ENCODE measurements at places on chromosomes 3 and 15. TPM values are rescaled to one million over a fixed set of nuclear protein-coding genes. Genes with fewer than 3 reads are reported as not detected.

CPNE9 gene
- total RNA-seq: not detected

DNA sequence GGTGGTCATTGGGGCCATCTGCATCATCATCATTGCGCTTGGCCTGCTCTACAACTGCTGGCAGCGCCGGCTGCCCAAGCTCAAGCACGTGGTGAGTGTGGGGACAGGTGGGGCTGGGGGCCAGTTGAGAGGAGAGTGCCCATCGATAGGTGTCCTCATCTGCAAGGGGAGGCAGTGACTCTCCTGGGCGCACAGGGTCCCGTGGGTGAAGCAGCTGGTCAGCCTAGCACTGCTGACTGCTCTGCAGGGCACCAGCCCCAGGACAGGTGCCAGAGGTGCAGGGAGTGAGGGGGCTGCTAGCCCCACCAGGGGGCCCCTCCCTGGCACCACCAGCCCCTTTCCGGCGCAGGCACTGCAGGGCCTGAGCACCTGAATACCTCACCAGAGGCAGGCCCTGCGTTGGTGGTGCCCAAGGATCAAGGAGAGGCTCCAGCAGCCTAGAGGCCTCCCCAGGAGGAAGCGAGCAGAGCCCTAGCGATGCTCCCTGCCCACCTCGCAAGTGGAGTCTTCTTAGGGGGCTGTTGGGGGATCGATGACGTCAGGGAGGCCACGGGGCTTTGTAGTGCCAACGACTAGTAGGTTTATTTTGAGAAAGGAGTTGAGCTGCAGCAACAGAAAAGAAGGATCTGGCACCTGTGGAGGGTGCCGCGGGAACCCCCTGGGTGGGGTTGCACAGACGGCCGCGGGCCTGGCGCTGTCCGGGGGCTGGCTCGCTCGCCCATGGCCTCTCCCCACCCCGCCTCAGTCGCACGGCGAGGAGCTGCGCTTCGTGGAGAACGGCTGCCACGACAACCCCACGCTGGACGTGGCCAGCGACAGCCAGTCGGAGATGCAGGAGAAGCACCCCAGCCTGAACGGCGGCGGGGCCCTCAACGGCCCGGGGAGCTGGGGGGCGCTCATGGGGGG, 976 bp upstream of the ABTB1 start:
- DNase-seq: no peak

DNA sequence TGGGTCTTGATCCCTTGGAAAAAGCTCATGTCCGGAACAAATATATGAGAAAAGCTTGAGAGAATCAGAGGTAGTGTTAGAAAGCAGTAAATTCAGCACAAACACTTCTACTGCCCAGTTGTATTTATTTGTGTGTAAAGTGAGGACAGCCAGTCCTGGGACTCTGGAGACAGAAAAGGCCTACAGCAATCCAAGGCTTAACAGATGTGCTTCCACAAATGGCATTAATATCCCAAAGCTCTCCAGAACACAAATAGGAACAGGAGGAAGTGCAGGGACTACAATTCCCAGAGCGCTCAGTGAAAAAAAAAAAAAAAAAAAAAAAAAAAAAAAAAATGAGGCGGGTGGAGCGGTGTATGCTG, 390 bp upstream of the AP2M1 start:
- DNase-seq: no peak

DNA sequence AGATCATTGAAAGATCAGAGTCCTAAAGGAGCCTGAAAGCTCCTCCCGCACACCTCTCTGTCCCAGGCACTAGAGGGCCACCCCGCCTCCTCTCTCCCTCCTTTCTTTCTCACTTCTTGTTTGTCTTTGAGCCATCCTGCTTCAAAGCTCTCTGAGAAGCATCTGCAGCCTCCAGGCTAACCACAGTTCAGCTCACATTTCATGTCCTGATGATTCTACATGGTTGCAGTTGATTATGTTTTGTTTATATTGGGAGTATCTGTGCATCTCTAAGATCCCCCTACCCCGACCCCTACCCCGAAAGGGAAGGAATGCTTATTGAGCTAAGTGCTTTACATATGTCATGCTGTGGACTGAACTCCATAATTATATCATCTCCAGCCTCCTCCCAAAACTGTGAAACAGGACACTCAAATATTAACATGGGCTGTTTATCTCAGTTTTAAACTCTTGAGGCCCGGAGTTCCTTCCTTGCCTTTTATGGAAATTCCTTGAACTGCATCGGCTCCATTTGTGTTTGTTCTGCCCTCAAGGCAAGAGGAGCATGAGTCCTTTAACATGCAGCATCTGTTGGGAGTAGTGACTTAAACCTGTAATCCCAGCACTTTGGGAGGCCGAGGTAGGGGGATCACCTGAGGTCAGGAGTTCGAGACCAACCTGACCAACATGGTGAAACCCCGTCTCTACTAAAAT, 30.9 kb downstream of the MGLL start:
- DNase-seq: peak; percentile 96

DNA sequence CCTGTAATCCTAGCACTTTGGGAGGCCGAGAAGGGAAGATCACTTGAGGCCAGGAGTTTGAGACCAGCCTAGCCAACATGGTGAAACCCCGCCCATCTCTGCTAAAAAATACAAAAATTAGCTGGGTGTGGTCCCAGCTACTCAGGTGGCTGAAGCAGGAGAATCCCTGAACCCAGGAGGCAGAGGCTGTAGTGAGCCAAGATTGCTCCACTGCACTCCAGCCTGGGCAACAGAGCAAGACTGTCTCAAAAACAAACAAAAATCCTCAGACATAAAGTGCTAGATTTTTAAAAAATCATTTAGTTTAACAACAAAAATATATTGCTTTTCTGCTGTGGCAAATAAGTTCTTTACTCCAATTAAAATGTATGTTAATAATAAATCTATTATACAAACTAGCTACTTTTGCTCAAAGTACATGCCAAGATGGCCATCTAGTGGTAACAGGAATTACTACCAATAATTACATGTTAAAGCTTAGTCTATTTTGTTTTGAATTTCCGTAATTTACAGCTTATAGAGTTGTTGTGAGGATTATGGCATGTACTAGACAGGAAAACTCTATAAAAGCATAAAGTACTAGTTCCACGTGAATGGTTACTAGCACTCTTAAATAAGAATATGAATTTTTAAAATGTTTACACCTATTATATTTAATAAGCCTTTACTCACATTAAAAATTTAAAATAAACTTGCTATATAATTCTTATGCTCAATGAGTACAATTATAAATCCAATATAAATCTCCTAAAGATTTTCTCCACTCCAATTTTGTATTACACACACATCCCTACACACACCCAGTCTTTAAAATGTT, 39.0 kb downstream of the GABPB1 start:
- DNase-seq: peak; percentile 57

DNA sequence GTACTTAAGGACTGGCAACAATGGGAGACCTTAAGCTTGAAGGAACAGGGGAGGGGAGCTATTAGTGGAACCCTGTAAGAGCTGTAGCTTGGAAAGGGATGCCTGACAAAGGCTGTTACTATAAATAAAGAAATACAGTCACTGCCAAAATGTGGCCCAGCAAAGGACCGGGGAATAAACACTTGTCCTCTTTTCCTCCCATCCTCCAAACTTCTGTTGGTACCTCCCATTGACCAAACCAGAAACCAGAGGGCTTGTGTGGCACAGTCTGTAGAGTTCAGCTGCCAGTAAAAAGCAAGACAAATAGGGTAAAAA, 25.1 kb upstream of the TCF12 start:
- no peak for DNase-seq

DNA sequence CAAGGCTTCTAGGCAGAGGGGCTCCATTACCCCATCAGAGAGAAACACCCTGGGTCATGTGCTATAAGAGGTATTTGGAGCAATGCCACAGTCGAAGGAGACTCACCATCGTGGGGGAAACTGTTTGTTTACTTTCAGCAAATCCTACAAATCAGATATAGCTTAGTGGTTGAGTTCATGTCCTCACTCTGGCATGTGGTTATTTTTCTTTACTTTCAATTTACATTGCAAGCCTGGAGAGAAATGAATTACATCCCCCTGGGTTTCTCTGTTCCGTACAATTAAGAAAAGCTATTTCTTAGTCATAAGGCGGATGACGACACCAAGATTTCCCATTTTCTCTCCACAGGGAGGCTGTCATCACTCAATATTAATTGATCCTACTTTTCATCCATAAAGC, 36.9 kb downstream of the RFTN1 start:
- peak; percentile 92 for DNase-seq

Measured in M059J (cell line).